ENCODE measurements at places on chromosomes 2 and 18.
A peak's percentile ranks its signal among the peaks of the same experiment; 100 is the strongest.

DNA sequence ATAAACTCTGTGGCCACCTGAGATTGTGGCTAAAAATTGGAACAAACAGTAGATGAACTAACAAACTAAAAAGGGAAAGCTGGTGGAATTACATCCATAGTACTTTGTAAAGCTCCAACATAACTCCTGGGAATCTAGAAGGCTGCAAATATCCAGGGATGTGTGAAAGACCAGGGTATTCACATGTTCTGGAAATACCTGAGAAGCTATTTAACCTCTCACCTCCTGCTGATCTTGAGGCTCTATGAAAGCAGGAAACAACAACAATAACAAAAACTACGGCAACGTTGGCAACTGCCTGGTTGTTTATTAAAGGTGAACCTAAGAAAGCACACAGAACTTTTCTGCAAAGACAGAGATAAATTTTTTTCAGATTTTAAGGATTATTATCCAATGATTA is 171.3 kb downstream of the CCDC178 start:
- DNase-seq: no peak

- no peak for DNase-seq
Measured at GRCh38 chr18:2412281-2412680, 159.0 kb downstream of the METTL4 start.

DNA sequence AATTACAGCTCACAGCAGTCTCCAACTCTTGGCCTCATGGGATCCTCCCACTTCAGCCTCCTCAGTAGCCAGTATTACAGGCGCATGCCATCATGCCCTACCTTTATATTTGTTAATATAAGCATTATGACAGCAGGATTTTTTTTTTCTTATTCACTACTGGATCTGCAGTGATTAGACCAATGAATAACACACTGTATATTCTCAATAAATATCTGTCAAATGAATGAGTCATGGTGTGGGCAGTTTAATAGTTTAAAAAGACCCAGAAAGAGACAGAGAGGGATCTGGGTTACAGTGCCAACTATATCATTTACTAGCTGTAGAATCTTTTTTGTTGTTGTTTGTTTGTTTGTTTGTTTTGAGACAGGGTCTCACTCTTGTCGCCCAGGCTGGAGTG is 62.4 kb upstream of the LTBP1 start:
- DNase-seq: no peak

- peak; percentile 52 for DNase-seq
Measured at GRCh38 chr18:50099725-50100407, 95.1 kb downstream of the MYO5B start.

DNA sequence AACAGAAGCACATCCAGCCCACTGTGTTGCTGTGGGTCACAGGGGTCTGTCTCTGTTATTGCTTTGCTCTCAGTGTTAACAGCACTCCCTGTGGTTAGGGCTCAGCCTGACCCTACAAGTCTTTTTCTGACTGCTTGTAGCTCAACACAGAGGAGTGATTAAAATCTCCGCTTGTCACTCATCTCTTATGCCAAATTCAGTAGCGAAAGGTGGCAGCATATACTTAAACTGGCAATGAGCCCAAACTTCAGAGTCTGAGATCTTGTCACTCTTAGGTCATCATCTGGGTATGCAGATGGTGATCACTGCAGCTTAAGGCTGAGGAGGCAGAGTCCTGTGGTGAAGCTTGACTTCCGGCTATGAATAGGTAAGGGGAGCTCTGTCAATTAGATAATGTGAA is 63.3 kb upstream of the CSRNP3 start:
- peak; percentile 23 for DNase-seq

GRCh38 chr2:207840101-207840500 is 70.4 kb upstream of the FZD5 start:
- no peak for DNase-seq

DNA sequence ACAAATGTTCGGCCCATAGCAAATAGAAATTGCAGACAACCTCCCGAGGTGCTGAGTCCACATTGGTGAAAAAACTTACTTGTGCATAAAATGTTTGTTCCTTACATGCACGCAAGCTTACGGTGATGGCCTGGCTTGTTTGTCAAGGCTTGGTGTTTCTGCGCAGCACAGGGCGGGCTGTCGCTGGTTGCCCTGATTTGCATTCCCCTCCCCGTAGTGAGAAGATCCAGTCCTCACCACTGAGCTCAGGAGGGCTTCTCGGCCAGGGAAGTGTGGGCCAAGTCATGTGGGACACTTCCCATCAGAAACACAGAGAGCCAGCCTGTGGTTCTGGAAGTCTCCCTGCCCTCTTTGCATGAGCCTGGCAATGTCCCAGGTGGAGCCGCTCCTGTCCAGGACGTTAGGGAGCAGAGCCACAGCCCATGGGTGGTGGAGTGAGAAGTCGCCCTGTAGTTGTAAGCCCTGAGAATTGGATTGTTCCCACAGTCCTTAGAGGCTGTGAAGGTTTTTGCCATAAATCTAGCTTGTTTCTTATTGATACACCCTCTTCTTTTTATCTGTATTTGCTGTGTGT is 152.7 kb downstream of the TWIST2 start:
- DNase-seq: no peak

DNA sequence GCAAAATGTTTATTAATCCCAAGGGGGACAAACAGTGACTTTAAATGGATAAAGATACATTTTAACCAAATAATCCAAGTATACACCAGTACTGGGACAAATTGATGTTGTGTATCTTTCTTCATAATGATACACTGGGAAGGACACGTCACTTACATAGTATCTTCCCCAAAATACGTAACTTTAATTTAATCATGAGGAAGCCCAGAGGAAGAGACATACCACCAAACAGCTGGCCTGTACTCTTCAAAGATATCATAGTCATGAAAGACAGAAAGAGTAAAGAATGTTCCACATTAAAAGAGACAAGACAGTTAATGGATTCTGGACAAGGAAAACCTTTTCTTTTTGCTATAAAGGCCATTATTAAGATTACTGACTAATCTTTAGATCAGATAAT is 37.1 kb downstream of the AGFG1 start:
- DNase-seq: no peak

DNA sequence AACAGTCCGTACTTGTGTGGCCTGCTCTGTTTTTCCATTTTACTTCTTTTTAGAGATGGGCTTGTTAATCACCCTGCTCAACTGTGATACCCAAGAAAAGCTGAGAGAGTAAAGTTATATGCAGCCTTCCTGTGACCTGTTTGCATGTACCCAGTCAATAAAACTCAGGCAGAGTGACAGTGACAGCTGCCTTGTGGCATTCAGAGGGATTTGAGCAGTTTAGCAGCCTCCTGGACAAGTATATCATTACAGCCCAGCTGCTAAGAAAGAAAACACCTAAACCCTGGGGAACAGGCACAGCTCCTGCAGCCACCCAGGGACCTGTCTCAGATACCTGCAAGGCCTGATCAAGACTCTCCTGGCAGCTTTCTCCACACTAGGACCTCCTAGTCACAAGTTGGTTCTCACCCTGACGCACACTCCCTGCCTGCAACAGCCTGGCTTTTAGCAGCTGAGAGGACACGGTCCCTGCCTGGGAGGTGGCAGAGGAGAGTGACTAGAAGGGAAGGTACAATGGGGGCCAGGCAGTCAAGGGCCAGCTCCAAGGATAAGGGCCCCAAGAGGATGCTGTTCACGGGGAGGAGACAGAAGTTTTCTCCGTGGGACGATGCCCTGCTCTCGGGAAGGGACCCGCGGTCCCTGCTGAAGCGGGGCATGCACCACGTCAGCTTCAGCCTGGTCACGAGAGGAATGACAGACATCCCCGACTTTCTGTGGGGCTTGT is at the start of gene LRRC30:
TSS of gene LRRC30 (plus strand) at position 464 of the 724 bp plus-strand sequence. CDS start at position 514, 50 bp downstream.
- DNase-seq: no peak

DNA sequence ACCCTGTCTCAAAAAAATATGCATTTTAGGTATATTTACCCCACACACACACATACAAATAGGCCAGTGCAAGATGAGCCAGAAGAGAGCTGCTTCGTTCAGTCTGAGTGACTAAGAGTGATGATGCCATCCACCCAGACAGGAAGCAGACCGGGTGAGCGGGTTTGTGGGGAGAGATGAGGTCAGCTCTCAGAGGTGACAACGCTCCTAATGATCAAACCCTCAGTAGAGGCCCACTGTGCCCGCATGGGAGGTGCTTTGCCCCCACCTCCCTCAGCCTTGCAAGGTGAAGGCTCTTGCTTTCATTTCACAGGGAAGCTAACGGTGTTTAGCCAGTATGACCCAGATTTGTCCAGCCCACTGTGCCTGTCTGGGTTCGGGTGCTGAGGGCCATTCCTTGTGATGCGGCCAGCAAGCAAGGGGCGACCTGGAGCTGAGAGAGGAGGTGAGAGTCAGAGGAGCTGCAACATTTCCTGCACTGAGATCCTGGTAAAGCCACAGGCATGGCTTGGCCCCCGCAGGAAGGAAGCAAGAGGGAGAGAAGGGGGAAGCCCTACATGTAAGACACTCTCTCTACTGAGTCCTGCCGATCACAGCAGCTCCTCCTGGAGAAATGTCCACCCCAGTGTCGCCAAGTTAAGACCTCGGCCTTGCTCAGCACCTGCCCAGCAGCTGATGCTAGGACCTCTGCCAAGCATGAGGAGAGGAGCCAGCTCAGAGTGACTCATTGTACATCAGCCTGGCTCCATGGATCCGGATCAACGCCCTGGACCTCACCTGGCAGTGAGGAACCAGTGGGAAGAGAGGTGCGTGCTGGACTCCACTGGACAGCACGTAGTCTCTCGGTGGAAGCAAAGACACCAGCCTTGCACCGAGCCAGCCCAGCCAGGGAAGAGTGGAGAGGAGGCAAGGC is 37.0 kb downstream of the NIFK start:
- peak; percentile 70 for DNase-seq

DNA sequence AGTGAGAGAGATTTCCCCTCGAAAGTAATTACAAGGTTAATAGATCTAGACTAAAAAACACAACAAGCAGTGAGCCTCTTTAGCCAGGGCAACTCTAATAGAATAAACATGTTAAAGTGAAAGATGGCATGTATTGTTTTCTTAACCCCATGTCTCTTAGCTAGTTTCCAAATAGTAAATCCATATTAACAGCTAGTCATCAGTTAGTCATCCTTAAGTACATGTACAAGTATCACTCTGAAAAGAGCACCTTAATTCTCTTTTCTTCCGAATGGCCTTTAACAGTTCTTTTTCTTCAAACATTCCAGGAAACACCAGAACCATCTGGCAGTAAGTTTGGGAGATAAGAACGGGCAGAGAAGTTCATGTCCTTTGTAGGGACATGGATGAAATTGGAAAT is 1480.0 kb downstream of the LRP1B start:
- peak; percentile 58 for DNase-seq

DNA sequence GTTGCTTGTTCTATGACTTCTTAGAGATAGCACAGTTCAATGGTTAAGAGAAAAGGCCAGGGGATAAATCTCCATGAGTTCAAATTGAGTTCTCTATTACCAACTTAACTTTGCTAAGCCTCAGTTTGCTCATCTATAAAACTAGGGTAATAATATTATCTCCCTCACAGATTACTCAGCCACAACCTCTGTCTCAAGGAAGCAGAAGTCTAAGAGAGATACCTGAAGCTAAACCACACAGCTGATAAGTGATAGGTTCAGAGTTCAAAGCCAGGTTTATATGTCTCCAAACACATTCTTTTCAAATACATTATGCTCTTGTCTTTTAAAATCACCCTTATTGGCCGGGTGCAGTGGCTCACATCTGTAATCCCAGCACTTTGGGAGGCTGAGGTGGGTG is 287.7 kb downstream of the NBAS start:
- no peak for DNase-seq

DNA sequence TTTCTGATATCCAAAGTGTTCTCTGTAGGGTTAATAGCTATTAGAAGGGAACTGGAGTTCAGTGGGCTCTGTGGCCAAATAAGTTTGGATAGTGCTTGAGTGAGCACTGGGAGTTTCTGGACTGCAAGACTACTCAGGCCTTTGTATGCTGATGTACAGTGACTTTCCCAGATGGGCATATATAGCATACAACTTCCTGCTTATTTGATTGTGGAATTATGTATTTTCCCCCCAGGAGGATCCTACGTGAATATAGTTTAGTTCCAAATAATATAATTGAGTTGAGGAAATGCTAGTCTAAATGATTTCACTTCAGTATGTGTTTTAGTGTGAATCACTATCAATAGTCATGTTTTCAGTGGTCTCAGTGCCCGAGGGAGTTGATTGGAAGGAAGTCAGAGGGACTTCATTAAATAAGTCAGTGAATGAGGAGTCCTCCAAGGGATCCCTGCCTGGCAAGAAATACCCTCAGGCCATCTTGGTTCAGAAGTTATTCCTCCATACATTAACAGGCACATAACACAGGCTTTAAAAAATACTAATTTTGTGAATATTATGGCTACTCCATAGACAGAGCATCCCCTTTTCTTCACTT is 251.4 kb downstream of the PRKCE start:
- no peak for DNase-seq

Measured in astrocyte of the spinal cord (primary cell).